ENCODE measurements at places on chromosomes 6 and 20.

- DNase-seq, result peak; percentile 31
These were observed 1.4 kb downstream of the BMP6 start for GRCh38 chr6:7727086-7727945.

GRCh38 chr6:161242779-161243693 lies 30.8 kb downstream of the AGPAT4 start:
- no peak for DNase-seq

DNA sequence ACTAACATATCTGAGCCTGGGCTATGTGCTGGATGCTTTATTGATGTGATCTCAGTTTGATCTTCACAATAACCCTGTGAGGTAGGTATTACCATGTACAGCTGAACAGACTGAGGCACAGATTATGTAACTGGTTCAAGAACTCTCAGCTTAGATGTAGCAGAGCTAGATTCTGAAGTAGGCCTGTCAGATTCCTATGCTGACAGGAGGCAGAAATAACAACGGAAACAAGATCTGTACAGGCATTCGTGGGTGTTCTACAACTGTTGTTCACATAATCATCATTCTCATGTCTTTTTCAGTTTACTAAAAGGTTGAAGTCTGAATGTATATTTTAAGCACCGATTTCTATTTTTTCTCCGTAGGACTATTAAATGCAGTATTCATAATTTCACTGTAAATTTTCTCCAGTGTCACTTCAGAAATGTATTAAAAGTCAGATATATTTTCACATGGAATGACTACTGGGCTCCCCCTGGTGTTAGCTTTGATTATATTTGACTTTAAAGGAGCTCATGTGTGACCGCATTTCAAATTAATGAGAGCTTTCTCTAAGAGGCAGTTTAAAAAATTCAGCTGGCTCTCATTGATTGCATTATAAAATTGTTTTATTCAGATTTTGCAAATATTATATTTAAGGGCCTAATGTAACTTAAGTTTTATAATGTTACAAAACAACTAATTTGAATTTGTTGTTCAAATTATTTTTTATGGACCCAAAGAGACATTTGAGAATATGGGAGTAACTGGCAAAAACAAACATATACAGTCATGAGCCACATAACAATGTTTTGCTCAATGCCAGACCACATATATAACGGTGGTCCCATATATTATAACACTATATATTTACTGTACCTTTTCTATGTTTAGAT lies 36.4 kb upstream of the SLC17A4 start:
- DNase-seq, result peak; percentile 31

- no peak for DNase-seq
These were observed 255.4 kb downstream of the TSHZ2 start for GRCh38 chr20:53227523-53227922.

DNA sequence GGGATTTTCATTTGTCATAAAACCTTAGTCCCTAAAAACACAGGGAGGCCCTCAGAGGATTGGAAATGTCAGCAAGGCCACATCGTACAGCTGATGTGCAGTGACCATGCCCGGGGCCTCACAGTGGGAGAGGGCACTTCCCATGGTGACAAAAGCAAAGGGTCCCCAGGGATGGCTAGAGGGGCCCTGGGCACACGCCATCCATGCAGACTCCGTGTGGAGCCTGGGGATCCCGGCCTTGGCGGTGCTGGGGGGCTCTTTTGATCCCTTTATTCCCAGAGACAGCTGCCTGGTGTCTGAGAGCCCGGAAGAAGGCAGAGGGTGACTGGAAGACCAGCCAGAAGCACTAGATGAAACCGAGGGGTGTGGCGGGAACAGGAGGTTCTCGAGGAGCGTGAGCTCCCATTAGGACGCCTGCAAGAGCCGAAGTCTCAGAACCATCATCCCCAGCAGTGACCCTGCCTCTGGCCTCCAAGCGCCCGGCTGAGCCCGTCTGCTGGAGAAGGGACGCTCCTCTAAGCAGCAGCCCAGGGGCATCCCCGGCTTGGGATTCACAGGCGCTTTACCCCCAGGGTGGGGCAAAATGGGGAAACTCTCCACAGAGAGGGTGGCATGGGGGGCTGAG lies 49.1 kb upstream of the FRMD1 start:
- no peak for DNase-seq

- no peak for DNase-seq
These were observed 17.2 kb downstream of the UNC5CL start for GRCh38 chr6:41021832-41022231.

- DNase-seq, result no peak
These were observed 404.1 kb downstream of the C6orf118 start for GRCh38 chr6:164905311-164905710.

DNA sequence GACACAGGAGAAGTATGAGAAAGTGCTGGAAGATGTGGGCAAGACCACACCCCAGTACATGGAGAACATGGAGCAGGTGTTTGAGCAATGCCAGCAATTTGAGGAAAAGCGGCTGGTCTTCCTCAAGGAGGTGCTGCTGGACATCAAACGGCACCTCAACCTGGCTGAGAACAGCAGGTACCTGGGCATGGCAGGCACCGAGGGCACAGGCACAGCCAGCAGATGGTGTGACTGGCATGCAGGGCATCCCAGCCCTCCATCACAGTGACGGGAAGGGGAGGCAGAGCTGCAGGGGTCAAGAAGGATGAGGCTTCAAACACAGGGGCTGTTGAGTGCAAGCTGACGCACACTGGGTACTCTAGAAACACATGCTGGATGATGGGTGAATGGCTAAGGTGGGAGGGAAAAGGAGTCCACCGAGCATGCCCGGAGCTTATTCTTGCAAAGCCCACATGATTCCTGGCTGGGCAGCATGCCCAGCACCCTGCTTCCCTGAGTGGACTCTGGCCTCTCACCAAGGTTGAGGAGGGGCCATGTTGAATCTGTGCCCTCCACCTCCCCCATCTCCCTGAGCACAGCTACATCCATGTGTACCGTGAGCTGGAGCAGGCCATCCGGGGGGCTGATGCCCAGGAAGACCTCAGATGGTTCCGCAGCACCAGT lies 26.3 kb downstream of the SPDEF start:
- no peak for DNase-seq

GRCh38 chr6:168737481-168737880 lies 296.5 kb downstream of the SMOC2 start:
- no peak for DNase-seq

DNA sequence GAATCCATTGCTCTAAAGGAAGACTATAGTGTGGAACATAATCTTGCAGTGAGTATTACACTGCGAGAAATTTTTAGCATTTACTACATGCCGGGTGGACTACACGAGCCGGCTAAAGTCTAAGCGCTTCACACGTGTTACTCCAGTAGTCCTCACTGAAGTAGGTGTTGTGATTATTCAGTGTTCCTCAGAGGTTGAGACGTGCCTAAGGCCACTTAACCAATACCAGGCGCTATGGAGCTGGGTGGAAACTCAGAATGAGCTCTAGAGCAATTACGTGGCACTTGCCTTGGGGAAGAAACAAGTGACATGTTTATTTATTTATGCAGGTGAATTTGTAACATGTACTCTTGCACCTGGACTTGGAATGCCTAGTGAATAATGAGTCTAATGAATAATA lies 46.4 kb downstream of the SASH1 start:
- no peak for DNase-seq

DNA sequence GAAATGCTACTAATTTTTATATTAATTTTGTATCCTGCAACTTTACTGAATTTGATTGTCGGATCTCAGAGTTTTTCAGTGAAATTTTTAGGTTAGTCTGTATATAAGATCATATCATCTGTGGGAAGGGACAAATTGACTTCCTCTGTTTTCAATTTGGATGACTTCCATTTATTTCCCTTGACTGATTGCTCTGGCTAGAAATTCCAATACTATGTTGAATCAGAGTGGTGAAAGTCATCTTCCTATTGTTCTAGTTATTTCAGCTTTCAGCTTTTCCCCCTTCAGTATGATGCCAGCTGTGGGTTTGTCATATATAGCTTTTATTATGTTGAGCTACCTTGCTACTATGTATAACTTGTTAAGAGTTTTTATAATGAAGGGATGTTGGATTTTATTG lies 771.2 kb downstream of the KIF16B start:
- no peak for DNase-seq

DNA sequence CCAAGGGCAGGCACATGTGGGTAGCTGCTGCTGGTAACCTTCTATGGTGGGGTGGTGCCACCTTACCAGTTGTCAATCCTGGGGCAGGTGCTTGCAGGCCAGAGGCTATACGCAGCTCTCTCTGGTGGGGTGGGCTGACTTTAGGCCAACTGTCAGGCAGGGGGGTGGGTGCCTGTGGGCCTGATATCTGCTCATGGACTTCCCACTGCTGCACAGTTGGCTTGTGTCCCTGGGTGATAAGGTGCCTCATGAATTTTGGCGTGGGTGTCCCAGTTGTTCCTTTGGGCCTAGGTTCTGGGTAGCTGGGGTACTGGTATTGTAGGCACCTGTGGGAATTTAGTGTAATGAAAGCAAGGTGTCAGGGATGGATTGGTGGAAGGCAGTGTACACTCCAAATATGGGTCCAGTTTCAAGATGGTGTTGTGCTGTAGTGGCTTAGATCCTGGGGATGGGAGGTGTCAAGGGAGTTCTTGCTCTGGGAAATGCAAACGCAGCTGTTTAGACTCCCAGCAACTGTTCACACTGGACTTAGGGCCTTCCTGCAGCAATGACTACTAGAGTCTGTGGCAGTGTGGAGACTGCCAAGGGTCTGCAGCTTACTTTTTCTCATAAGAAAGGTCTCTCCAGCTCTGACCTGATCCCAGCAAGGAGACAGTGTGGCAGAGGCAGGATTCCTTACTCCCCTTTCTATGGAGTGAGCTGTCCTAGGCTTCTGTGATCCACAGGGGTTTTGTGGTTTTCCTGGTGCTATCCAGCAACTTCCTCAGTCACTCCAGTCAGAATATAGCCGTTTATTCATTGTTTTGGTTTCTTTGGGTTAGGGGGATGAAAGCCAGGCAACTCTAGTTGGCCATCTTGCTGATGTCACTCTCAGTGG lies 128.2 kb downstream of the CRYBG1 start:
- no peak for DNase-seq

GRCh38 chr6:26270486-26270861 lies 94.5 kb upstream of the BTN3A2 start:
- DNase-seq, result no peak

- no peak for DNase-seq
These were observed 109.8 kb upstream of the EMILIN3 start for GRCh38 chr20:41476446-41476845.

DNA sequence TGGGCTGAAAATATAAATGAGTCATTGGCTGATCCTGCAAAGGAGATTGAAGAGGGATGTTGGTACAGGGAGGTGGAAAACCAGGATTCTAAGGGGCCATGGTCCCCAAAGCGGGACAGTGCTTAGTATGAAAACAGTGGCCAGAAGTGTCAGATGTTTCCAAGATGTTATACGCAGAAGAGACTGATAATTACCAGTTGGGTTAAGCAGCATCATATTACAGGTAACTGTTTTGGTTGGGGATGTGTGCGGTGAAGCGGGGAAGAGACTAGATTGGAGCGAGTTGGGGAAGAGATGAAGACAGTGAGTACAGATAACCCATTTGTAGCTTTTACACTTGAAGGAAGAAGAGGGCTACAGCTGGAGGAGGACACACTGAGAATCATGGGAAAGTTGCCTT lies 80.8 kb downstream of the PLEKHG1 start:
- DNase-seq, result no peak

DNA sequence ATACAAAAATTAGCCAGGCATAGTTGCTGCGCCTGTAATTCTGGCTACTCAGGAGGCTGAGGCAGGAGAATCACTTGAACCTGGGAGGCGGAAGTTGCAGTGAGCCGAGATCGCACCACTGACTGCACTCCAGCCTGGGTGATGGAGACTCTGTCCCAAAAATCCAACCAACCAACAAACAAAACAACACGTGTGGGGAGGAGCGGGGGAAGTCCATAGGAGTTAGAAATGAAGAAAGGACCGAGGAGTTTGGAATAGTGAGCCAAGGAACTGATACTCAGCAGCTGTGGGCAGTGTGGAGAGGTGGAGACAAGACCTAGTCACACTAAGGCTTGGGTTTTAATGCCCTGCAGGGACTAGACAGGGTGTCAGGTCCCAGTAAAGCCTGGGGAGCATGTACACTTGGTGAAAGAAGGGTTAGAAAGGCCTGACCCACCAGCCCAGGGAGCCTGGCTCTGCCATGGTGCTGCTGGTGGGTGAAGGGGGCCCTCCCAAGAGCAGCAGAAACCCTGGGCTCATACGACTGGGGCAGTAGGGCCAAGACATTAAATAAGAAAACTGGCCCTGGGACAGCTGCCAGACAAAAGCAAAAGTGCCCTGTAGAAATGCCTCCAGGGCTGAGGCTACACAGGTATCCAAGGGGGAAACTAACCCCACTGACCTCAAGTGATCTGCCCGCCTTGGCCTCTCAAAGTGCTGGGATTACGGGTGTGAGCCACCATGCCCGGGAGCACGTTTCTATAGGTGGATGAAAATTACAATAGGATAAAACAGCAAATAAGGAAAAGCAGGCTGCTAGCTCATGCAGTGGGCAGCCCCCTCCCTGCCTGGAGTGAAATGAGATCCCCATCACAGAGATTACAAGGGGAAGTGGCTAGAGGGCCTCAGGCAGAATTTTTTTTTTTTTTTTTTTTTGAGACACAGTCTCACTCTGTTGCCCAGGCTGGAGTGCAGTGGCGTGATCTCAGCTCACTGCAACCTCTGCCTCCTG lies 58.0 kb downstream of the MYH7B start:
- no peak for DNase-seq

DNA sequence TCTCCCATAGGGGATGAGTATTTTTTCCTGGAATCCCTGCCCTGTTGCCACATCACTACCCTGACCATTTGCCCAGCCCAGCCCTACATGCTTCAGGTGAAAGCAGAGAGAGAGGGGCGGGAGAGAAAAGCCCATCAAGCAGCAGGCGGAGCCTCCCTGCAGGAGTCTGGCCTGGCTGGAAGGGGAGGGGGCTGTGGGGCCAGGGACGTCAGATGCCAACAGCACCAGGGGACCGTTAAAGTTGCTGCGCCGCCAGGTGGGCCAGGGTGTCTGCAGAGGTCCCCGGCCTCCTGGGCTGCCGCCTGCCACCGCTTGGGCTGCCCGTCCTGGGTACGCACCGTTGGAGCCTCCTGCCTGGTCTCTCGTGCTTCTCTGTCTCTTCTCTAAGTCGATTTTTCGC lies 757 bp upstream of the R3HDML start:
- no peak for DNase-seq
